ENCODE measurements at places on chromosomes 7 and 10.

DNA sequence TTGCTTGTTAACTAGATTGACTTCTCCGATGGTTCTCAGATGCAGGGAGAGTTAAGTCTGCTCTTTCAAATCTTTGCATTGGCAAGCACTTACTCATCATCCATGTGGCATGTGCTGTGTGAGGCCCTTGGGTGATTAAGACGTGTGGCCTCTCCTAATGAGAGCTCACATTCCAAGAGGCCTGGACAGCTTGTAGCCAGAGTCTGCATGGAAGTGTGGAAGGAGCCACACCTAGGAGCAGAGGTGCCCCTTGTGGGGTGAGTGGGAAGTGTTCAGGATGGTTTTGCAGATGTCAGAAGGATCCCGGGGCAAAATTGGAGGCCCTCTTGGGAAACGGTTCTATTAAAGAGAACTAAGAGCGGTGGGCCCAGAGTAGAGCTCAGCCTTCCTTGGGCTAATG is 225.9 kb downstream of the PAXIP1 start:
- no peak for DNase-seq

DNA sequence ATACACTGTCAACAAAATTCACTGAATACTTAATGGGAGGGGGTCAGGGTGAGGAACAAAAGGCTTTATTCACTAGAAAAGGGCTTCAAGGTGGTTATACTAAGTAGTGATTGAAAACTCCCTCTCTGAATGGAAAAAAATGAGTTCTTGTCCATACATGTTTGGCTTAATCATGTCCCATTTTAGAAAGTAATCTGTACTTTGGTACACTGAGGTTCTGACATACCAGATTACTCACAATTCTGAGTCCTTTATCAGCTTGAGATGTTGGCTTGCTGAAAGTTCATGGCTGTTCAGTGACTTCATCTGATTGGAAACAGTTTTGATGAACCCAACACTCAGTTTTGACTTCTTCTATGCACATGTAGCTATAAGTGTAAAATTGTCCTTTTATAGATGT is 12.8 kb upstream of the NOBOX start:
- no peak for DNase-seq

DNA sequence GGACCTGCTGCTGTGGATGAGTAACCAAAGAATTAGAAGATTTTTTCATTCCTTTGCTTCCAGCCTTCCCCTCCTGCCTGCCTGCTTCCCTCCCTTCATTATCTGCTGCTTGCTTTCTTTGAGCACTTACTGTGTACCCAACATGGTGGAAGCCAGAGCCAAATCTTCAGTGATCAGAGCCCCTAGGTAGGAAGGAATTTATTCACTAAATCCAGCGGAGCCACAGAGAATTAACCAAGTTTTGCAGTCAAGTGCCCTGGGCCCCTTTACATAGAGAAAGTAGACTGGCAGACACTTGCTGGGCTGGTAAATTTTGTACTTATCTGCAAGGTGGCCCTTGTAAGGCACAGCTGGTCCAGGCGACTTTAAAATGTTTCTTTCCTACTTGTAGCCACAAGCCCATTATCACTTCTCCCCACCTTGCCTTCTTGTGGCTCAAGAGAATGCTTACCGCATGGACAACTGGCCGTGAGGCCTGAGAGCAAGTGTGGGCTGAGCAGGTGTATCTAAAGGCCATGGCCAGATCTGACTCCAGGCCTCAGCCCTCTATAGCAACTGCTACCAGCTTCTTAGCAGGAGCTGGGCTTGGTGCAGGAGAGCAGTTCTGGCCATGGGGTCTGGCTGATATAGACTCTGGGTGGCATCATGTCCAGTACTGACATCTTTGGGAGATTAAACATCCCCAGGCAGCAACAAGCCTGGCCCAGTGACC is 11.1 kb downstream of the UNC5B start:
- no peak for DNase-seq

GRCh38 chr7:95546647-95547046 is 49.7 kb downstream of the PDK4 start:
- DNase-seq = no peak

- DNase-seq = no peak
Observed at GRCh38 chr7:158702196-158702595, 2.4 kb downstream of the NCAPG2 start.

DNA sequence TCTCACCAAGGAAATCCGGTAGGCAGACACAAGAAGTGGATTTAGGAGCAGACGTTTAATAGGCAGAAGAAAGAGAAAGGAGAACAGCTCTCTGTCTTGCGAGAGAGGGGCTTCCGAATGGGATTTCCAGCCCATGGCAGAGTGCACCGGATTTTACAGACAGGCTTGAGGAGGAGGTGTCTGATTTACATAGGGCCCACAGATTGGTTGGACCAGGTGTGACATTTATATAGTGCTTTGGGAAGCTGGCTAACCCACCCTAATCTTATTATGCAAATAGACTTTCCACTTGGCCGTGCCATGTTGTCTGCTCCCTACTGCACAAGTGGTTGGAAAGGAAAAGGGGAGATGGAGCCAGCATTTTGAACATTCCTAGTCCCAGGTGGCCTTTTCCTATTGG is 57.8 kb downstream of the ANKMY2 start:
- no peak for DNase-seq

GRCh38 chr7:149741629-149742028 is 31.8 kb downstream of the ZNF467 start:
- DNase-seq = no peak

GRCh38 chr7:31690935-31691334 is 3.9 kb downstream of the PPP1R17 start:
- DNase-seq = no peak

Measured in omental fat pad (tissue), 4 donors.